ENCODE measurements at places on chromosomes 2 and 18.

DNA sequence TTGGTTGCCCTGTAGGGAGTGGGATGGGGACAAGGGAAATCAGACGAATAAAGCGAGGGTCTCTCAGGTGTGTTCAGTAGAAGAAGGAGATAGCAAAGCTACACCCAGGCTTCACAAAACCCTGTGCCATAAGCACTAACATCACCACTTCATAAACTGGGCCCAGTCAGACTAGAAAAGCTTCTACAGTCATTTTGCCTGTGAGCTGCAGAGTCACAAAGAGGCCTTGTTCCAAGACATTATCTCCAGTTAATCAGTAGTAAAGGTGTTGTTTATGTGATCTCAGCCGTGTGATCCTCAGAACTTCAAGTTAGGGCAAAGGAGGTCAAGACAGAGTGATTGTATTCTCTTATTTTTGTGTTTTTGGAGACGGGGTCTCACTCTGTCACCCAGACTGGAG lies 148.0 kb downstream of the GALR1 start:
- no peak for DNase-seq

DNA sequence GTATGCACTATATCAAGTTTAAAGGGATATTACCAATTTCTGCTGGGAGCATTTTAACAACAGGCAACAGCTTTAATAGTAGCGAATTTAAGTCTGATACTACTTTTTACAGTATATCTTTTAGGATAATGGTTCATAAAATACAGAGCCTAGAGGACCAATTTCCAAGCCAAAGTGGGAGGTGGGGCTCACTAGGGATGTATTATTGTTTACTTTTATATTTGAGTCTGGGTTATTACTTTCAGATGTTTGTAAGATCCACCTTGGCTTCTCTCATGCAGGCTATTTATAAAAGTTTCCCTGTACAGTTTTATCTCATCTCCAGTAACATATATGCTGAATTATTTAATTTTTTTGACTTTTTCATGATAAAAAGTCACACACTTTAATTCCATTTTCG lies 242.0 kb downstream of the CMPK2 start:
- DNase-seq = no peak

- DNase-seq = peak; percentile 73
These were observed 2.5 kb downstream of the PSTPIP2 start for GRCh38 chr18:46069524-46069923.

DNA sequence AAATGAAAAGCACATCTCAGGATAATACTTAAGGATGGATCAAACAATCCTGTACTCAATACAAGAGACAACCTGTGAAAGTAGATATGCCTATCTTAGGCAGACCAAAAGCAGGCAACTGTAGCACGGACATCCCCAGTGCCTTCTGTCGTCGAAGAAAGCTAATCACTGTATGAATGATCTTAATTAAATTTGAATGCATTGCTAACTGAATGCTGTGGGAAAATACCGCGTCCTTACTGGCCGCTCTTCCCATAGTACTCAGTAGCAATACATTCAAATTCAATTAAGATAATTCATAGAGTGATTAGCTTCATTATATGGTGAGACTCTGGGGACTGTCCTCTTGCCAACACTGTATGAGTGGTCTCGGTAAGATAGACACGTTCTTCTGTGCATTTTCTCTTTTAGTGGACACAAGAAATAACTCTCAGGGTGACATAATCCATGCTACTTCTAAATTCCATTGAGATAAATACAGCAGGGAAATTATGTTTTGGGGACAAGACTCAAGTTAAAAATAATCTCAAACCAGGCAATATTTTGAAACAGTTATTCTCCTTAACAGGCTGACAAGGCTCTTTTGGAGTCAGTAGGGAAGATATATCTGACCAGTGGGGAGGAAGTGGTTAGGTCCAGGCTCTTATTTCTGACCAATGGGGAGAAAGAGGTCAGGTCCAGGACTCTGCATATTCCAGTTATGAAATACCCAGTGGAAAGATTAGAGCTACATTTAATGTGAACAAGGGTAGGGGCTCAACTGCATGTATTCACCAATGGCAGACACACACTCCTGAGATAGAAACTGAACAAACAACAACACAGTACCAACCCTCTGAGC lies 97.3 kb downstream of the DOCK10 start:
- DNase-seq = no peak

DNA sequence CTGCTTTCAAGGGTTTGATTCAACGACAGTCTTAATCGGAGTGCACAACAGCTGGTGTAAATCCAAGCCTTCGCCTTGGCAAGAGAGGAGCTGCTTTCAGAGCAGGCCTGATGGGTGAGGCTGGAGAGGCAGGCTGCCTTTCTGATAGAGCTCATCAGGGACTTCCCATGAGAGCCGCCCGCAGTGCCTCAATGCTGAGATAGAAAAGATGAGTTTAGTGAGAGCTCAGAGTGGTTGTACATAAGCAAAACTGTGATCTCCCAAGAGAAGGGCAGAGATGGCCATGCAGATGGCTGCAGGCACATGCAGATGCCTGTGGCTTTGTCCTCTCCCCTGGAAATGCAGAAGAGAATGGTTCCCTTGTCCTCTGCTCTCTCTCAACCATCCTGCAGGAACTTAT lies 122.1 kb downstream of the ARL4C start:
- DNase-seq = no peak

- DNase-seq = no peak
These were observed 205.6 kb downstream of the TMEM182 start for GRCh38 chr2:102967451-102967850.

- DNase-seq = peak; percentile 76
These were observed 285.6 kb downstream of the AGAP1 start for GRCh38 chr2:235779444-235779896.

GRCh38 chr2:15756011-15756550 lies 164.4 kb downstream of the DDX1 start:
- DNase-seq = no peak

DNA sequence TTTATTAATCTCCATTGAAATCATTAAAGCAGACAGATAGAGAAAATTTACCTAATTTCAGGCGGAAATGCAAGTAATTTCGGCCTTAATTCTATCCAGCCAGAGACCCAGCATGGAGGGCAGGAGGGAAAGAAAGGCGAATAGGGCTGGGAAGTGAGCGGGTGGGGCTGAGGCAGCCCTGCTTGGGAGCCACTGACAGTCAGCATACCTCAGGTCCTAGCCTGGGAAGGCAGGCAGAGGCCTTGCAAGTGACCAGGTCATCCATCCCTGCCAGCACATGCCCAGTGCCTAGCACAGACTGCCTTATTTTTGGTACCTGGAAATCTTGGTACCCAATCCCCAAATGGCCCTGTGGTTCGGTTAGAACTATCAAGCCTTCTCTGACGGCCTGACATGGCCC lies 1.5 kb downstream of the GDF7 start:
- no peak for DNase-seq

GRCh38 chr2:168694866-168695265 lies 107.6 kb upstream of the NOSTRIN start:
- no peak for DNase-seq

GRCh38 chr2:123890148-123890547 lies 134.9 kb upstream of the CNTNAP5 start:
- no peak for DNase-seq
